GM18507 (cell line): ENCODE measurements at places on chromosomes 7 and 10.

GRCh38 chr10:96665306-96665705, 55.0 kb downstream of the PIK3AP1 start:
- no peak for DNase-seq

GRCh38 chr10:788796-789748, 99.6 kb upstream of the DIP2C start:
- DNase-seq = no peak

- no peak for DNase-seq
These were observed 32.9 kb upstream of the SDK1 start for GRCh38 chr7:3267966-3268690.

DNA sequence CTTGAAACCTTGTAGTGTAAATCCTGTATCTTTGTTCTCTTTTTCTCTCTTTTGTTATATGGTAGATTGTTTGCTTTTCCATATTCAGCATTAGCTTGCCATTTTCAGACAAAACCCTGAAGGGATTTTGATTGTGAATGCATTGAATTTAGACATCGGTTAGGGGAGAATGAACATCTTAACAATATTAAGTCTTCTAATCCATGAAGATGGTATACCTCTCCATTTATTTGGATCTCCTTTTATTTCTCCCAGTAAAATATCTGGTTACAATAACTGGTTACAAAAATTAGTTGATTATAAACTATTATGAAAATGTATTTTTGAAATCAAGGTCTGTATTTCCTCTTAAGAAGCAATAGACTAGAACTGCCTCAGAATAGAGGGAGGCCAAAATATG, 12.4 kb upstream of the SLK start:
- no peak for DNase-seq
